Left ventricle myocardium inferior (tissue), 1 donor: ENCODE measurements at places on chromosomes 1 and 21.

GRCh38 chr1:100075773-100076172 lies 57.0 kb downstream of the SASS6 start:
- DNase-seq = no peak

DNA sequence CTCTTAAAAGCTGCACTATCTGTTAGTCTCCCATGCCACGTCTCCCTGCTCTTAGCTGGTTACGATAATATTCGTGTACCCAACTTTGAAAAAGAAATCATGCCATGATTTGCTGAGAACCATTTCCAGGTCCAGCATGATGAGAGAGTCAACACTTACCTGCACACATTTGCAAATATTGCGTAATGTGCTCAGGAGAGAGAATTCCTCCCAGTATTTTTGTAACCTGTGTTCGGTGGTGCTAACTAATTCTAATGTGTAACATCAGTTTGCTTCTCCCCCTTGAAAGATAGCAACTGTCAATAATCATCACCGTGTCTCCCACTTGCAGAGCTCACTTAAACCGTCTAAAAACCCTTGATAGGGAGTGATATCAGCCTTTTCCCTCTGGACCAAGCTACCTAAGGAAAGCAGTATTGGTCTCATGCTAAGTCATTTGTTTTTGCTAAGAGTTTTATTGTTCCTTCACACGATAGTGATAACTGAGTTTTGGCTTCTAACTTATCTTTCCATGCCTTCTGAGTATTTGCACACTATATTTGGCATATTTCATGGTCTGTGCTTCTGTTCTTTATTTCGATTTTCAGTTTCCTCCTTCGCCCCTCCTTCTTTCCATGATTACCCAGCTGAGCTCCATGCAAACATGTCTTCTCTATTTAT lies 61.1 kb upstream of the IRF2BP2 start:
- no peak for DNase-seq

- no peak for DNase-seq
Measured at GRCh38 chr1:157085421-157085820, 14.2 kb downstream of the ETV3L start.

DNA sequence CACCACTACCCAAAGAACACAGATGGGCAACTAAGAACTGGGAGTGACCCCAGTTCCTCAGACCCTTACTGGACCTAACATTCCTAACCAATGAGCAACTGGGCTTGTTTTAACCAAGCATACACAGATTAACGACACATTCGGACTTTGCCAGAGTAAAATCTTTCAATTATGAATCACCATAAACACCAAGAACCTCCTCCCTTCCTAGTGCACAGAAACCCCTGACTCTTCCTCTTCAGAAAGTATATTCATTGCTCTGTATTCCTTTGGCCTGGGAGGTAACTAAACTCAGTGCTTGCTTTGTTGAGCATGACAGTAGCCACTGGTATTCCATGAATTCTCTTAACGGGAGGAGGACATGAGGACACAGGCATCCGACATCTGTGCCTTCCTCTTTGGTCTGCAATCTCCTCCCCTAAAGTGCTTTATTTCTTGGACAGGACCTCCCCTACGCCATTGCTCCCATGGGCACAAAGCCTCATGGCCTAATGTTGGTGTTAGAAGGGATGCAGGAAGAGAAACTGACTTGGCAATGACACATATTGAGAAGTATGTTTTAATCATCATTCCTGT lies 42.7 kb downstream of the SEC16B start:
- DNase-seq = no peak

GRCh38 chr1:8908388-8909151 lies 30.1 kb upstream of the ENO1 start:
- no peak for DNase-seq

GRCh38 chr1:70008660-70009059 lies 196.7 kb downstream of the LRRC40 start:
- DNase-seq = no peak

GRCh38 chr21:34526618-34527290 lies 14.7 kb upstream of the KCNE1 start:
- DNase-seq = peak; percentile 72

- DNase-seq = no peak
Measured at GRCh38 chr1:111275780-111276433, 14.7 kb upstream of the CHIA start.

DNA sequence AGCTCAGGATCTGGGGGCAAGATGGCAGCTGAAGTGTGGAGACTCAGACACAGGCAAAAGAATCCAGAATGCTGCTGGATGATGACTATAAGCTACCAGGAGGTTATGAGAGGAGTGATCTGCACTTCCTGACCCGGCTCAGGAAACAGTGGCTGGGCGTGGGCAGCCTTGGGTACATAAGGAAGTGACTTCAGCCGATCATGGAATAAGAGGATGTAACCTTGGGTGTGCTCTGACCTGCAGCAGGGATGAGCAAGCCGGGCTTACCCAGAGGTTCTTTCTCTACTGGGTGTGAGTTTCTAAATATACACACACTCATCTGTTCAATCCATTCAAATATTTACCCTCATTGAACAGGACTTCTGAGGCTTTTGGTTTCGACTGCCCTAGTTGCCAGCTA lies 62.7 kb downstream of the CD34 start:
- DNase-seq = peak; percentile 71

- no peak for DNase-seq
Measured at GRCh38 chr1:41475346-41475745, 9.1 kb downstream of the EDN2 start.

DNA sequence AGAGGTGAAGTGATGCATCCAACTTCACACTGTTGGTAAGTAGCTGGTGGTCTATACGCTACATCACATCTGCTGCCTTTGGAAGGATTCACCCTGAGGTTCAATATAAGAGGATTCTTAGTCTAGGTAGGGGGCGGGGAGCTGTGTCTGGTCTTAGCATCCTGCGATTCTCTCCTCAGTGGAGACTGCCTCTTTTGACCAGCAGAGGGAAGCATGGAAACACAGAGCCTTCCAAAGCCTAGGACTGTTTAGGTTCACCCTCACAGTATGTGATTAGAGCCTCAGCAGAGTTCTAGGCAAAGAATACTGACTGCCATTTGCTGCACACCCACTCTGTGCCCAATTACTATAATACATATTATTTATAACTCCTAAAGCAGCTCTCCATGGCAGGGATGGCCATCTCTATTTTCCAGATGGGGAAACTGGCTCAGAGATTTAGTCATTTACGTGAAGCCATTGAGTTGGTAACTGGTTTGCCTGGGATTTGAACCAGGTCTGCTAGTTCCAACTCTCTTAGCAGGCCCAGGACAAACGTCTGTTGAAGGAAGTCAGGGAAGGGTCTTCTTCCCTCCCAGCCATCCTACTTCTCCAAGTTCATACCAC lies 28.9 kb upstream of the EFCAB14 start:
- DNase-seq = no peak

DNA sequence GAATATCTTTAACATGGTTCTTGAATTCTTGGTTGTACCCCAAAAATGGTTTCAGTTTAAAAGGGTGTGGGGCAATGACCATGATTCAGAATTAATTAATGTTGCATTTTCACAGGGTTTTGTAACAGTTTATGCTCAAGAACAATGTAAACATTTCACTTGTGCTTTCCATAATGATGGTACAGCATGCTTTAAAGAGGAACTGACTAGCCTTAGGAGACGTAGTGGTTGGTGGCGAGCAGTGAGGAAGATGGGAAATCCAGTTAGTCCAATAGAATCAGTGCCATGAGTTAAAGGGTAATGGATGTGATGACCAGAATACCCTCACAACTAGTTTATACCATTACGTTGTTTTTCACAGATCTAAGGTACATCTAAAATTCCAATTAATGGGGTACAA lies 138.0 kb downstream of the HS2ST1 start:
- no peak for DNase-seq

DNA sequence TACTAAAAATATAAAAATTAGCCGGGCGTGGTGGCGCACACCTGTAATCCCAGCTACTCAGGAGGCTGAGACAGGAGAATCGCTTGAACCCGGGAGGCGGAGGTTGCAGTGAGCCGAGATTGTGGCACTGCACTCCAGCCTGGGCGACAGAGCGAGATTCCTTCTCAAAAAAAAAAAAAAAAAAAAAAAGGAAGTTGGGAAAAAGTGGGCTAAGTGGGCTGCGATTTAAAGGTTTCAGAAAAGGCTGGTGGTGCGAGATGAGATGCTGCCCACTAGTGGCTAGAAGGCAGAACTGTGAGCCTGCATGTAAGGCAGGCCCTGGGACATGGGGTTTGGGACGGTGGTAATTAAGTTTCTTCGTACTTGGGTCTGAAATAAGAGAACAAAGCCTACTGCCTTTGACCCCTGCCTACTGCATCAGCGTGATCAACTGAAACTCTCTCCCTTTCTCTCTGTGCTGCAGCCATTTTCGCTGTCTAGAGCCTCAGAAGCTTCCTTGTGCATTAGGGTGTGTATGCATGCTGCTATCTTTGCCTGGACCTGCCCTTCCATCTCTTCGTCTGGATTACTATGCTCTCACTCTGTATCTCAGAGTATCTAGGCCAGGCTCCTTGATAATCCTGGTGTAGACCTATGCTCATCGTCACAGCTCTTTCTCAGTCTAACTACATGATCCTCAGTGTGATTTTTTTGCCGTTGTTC lies 12.4 kb downstream of the FMOD start:
- no peak for DNase-seq

DNA sequence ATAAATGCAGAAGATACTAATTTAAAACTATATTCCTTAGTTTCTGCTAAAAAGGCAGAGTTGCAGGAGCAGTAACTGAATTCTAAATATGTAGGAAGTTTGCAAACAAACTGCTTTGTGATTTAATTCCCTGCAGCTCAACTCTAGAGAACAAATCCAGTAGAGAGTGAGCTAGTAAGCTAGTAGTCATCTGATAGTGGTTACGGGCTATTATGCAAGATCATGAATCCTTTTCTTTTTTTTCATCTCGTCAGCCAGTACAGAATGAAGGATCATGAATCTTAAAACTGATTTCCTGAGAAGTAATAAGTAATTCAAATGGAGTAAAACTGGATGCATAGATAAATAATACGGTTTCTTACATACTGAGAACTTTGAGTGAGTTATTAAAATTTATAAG lies 3.3 kb downstream of the DPH5 start:
- DNase-seq = no peak
